ENCODE measurements at places on chromosomes 11 and 22.

- no peak for DNase-seq
Measured at GRCh38 chr22:43980579-43980978, 25.3 kb downstream of the SAMM50 start.

GRCh38 chr11:119147604-119148333, 1.1 kb upstream of the ABCG4 start:
- DNase-seq, result no peak

DNA sequence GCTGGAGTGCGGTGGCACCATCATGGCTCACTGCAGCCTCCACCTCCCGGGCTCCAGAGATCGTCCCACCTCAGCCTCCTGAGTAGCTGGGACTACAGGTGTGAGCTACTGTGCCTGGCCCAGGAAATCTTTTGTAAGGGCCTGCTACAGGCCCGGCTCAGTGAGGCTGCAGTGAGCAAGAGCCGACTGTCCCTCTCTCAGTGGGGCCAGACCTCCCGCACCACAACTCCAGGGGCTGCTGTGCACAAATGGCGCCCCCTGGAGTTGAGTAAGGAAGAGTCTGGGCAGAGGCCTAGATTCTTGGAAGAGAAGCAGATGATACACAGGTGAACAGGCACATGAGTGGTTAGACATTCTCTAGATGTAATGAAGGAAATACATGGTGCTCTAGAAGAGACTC, 7.0 kb downstream of the SERHL2 start:
- no peak for DNase-seq

DNA sequence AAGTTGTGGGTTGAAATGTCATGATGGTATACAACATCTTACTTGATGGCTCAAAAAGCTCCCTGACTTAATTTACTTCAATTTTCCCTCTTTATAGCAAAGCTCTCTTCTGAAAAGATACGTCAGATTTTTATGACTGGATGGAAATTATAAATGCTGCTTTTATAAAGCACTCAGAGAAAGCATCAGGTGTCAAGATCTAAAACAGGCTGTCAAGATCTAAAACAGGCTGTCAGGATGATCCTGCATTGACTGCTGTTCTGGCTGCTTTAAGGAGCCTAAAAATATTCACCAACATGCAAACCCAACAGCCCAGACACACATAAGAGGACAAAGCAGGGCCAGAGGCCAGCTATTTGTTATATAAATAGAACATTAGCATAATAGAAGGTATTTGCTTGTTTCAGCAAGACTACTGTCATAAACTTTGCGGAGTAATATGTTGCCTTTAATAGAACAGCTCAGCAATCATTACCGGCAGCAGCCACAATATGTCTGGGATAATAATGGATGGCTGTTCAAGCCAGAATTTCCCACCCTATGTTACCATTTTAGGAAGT, 77.3 kb upstream of the ANO5 start:
- DNase-seq, result no peak

- no peak for DNase-seq
Measured at GRCh38 chr22:23696326-23696851, 5.6 kb downstream of the RGL4 start.

GRCh38 chr11:1448882-1449281, 37.7 kb downstream of the MOB2 start:
- DNase-seq, result no peak

Data from anterior cingulate cortex (tissue), 58 donors.